ENCODE measurements at places on chromosomes 2 and 18. TPM values are rescaled to one million over a fixed set of nuclear protein-coding genes. Genes with fewer than 3 reads are reported as not detected.

The SERPINB2 gene
- 9.9 TPM for total RNA-seq

The SRD5A2 gene
- total RNA-seq: 0.07 TPM

- H3K27ac ChIP-seq: no peak overlapping the region
- no peaks in the 10 kb centered on the region for H3K36me3 ChIP-seq
- DNase-seq: no peak
Measured at GRCh38 chr2:75041731-75042600, 83.5 kb downstream of the POLE4 start.

DNA sequence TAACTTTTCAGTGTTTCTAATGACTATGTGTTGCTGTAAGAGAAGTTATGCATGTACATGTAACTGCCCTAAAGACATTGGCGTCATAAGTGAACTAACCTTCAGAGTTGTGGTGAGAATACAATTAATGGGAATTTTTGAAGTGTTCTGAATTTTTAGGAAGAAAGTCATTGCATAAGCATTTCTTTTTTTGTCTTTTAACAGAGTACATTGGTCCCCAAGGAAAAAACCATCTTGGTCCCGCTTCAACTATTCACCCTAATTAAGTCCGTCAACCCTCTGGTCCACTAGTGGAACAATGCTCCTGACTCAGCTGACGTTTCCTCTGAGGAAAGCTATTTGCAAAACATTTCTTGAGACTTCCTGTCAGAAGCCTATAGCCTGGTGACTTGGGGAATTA is 41.1 kb upstream of the VIT start:
- H3K36me3 ChIP-seq: no peaks in the 10 kb centered on the region
- no peak for DNase-seq
- no peaks in the 10 kb centered on the region for H3K27me3 ChIP-seq

DNA sequence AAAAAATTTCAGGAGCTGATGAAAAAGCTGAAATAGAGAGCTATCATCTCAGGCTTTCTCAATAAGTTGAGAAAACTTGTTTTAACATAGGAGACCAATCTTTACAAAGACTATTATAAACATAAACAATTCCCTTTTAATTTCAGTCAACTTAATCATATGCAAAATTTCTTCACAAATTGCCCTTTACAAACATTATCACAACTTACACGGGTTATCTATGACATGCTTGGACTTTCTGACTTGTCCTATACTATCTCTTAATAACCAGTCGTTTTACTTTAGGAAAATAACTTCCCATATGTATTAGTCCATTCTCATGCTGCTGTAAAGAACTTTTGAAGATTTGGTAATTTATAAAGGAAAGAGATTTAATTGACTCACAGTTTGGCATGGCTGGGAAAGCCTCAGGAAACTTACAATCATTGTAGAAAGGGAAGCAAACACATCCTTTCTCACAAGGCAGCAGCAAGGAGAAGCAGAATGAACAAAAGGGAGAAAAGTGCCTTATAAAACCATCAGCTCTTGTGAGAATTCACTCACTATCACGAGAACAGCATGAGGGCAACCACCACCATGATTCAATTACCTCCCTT is 1583.7 kb upstream of the CELF4 start:
- H3K4me3 ChIP-seq: no peak overlapping the region
- no peak overlapping the region for H3K27ac ChIP-seq
- H3K4me1 ChIP-seq: no peaks in the 10 kb centered on the region
- DNase-seq: no peak
- no peaks in the 10 kb centered on the region for H3K36me3 ChIP-seq
